ENCODE measurements at places on chromosomes 1 and 21. TPM values are rescaled to one million over a fixed set of nuclear protein-coding genes. Genes with fewer than 3 reads are reported as not detected.

WDR64 gene
- total RNA-seq, result not detected

FAM229A gene
- total RNA-seq, result 5.4 TPM

ADSS2 gene
- 27.3 TPM for total RNA-seq

EEIG2 gene
- 11.0 TPM for total RNA-seq

HORMAD1 gene
- total RNA-seq, result not detected

KNCN gene
- not detected for total RNA-seq

CLIC6 gene
- total RNA-seq, result 1.8 TPM

HCRTR1 gene
- total RNA-seq, result not detected

TMEM81 gene
- total RNA-seq, result 2.1 TPM

PLXNA2 gene
- total RNA-seq, result 10.5 TPM

FAM177B gene
- 0.36 TPM for total RNA-seq

- DNase-seq, result peak; percentile 90
Observed at GRCh38 chr21:17612565-17613241, at the start of gene BTG3. TSS of gene BTG3 (minus strand) at chr21:17612901. CDS start at chr21:17609144, 3,757 bp downstream.

GRCh38 chr1:46026531-46026930 is 105.9 kb downstream of the PIK3R3 start:
- no peak for DNase-seq

- no peak for DNase-seq
Observed at GRCh38 chr1:204453141-204453772, 41.3 kb downstream of the PIK3C2B start.

DNA sequence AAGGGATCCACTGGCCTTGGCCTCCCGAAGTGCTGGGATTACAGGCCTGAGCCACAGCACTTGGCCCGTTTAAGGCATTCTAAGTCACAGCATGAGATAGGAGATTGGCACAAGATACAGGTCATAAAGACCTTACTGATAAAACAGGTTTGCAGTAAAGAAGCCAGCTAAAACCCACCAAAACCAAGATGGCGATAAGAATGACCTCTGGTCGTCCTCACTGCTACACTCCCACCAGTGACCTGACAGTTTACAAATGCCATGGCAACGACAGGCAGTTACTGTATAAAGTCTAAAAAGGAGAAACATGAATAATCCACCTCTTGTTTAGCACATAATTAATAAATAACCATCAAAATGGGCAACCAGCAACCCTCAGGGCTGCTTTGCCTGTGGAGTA is 33.3 kb upstream of the RCC2 start:
- DNase-seq, result no peak

- no peak for DNase-seq
Observed at GRCh38 chr21:36518883-36519492, 39.1 kb upstream of the CLDN14 start.

GRCh38 chr21:27796106-27796505 is 829.2 kb upstream of the ADAMTS5 start:
- DNase-seq, result no peak

DNA sequence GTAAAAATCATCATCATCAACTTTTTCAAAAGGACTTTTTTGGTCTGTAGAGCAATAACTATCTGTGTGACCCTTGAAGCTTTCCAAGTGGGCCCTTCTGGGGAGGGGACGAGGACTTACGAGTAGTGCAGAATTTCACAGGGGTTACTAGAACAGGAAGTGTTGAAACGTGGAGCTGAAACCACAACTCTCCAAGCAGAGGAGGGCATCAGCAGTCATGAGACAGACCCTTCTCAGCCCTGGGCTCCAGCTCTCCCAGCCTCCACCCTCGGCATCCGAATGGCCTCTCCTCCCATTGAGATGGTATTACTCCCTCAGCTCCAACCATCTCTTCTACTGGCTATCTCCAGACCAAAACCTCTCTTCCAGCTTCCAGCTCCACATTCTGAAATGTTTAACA is 3.6 kb downstream of the FAM89A start:
- no peak for DNase-seq

GRCh38 chr1:58035523-58035922 is 511.0 kb downstream of the OMA1 start:
- no peak for DNase-seq

GRCh38 chr21:44894687-44895302 is 21.3 kb upstream of the PTTG1IP start:
- DNase-seq, result no peak

DNA sequence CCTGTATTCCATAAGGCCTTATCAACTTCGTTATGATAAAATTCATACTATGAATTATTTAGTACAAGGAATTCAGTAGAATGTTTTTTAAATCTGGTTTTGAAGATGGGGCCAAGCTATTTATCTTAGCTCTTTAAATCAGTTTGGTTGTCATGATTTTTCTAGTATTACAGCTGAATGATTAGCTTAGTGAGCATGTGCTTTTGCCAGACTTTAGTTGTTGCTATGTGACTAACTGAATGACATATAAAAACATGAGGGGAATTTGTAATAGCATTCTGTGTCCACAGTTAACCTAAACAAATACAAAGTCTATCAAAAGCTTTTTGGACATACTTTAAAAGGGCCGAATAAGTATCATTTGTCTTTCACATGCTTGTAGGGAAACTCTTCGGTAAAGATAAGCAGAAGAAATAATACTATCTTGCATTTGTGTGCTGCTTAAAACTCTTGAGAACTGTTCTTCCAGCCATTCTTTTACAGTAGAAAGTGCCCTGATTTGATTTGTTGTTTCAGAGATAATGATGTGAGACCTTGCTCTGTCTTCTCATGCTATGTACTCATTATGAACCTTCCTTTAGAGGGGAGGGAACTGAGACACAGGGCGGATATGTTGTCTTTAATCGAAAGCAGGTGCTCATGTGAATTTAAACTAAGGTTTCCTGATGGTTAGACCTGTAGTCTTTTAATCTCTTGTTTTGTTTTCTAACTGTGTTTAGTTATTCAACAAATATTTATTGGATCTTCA is 18.8 kb downstream of the NEK7 start:
- DNase-seq, result no peak

DNA sequence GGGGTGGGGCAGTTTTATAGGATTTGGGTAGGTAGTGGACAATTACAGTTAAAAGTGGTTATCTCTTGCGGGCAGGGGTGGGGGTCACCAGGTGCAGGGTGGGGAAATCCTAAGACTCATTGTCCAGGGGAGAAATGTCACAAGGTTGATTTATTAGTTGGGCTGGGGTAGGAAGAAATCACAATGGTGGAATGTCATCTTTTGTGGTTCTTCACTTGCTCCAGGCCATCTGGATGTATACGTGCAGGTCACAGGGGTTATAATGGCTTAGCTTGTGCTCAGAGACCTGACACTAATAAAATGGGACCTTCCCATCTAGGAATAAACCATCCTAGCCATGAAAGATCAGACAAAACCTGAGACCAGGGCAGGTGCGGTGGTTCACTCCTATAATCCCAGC is 11.5 kb downstream of the TEX46 start:
- no peak for DNase-seq

- no peak for DNase-seq
Observed at GRCh38 chr21:34962586-34963222, 86.4 kb downstream of the RUNX1 start.

DNA sequence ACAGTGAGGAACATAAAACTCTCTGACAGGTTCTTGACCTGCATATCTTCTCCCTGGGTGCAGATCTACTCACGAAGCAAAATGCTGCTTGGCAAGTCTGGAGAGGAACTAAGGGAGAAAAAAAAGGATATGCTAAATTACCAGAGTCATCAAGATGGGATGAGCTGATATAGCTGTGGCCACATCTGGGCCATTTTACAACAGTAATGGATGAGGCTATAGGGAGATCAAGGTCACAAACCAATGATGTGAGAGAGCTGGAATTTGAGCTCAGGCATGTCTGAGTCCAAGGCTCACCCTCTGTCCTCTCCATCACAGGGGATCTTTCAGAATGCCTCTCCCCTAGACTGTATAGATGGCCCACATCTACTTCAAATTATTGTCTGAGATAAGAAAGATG is 26.2 kb downstream of the ZMYND12 start:
- DNase-seq, result no peak

GRCh38 chr1:64851664-64852063 is 106.8 kb downstream of the RAVER2 start:
- no peak for DNase-seq

- DNase-seq, result no peak
Observed at GRCh38 chr1:110254604-110255391, 44.7 kb downstream of the KCNC4 start.

GRCh38 chr1:52189898-52190480 is 48.1 kb downstream of the ZFYVE9 start:
- DNase-seq, result no peak

- no peak for DNase-seq
Observed at GRCh38 chr1:90593312-90593711, 123.8 kb downstream of the BARHL2 start.

DNA sequence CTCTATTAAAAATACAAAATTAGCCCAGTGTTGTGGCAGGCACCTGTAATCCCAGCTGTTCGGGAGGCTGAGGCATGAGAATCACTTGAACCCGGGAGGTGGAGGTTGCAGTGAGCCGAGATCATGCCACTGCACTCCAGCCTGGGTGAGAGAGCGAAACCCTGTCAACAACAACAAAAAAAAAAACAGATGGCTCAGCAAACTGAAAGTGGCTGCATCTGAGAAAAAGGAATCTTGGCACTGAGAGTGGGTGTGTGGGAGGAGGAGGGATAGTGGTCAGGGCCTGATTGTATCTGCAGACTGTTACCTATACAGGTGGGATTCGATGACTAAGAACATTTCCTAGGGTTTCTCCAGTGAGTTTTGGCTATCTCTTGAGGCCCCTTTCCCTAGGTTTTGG is 122.2 kb upstream of the BARHL2 start:
- DNase-seq, result no peak

DNA sequence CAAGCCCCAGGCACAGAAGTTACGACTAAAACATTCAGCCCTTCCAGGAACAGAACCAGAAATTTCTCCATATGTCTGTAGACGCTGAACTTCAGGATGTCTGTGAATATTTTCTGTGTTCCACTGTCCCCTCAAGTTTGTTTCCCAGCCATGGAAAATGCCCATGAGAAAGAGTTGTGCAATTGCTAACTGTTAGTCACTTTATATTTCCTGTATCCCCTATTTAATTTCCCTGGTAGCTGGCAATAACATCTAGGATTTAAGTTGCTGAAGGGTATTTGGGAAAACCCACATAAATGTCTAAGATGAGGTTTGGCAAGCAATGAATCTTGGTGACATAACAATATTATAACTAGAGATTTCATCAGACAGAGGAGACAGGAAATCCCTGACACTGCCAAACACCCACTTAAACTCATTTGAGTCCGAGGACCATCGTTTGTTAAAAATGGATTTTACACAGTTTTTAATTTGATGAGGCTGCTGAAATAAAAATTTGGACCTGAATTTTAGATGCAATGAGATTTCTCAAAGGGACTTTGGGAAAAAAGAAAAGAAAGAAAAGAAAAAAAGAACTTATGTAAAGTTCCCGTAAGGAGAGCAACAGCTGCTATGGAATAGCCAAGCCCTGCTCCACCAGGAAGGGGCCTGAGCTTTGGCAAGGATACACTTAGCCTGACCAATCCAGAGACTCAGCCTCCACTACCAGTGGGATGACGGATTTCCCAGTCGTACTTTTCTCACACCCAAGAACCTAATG is 21.8 kb upstream of the ERRFI1 start:
- peak; percentile 70 for DNase-seq

- DNase-seq, result no peak
Observed at GRCh38 chr1:61343734-61344420, 261.5 kb downstream of the NFIA start.

GRCh38 chr1:9903801-9904527 is 6.1 kb downstream of the CTNNBIP1 start:
- no peak for DNase-seq

- no peak for DNase-seq
Observed at GRCh38 chr1:31675161-31675560, 28.7 kb downstream of the COL16A1 start.

GRCh38 chr1:196324345-196324744 is 283.9 kb downstream of the KCNT2 start:
- DNase-seq, result no peak

DNA sequence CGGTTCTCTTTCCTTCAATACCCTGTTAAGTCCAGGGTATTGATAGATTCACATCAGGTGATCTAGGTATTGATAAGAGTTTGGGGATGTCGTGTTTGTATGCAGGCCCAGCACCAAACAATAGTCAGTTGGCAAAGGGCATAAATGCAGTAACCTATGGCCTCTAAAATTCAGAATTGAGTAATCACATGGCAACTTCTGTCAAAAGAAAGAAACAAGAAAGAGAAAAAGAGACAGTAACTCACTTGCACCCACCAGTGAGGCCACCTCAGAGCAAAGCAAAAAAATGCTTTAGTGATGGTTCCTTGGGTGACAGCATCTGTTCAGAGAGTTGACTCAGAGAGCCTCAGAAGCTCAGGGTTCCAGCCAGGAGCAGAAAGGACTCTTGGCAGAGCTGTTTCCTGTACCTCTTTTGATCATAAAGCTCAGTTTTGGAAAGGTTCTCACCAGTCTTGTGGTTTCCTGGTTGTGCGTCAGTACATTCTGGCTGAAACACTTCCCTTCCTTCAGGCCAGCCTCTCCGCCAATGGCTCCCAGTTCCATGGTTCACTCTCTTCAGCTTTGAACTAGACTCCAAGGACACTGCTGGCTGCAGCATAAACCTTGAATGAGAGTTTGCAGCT is 70.1 kb upstream of the GORAB start:
- DNase-seq, result no peak

DNA sequence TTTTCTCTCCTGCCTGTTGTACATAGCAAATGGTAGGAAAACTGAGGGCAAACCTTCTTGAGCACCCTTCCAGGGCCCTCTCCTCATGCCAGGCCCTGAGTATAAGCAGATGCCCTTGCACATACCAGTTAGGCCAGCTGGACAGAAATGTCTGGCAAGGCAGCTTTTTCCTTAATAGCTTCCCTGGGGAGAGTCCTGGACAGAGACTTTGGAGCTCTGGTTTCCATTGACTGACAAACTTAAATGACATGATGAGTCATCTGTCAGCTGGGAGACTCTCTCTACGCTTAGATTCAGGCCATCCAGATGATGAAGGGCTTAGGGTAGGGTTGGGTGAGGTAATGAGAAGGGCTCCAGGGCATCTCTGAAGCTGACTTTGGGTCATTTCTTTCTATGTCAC is 317.5 kb downstream of the ASTN1 start:
- peak; percentile 75 for DNase-seq

GRCh38 chr1:159889821-159890252 is 10.1 kb downstream of the CFAP45 start:
- DNase-seq, result no peak

DNA sequence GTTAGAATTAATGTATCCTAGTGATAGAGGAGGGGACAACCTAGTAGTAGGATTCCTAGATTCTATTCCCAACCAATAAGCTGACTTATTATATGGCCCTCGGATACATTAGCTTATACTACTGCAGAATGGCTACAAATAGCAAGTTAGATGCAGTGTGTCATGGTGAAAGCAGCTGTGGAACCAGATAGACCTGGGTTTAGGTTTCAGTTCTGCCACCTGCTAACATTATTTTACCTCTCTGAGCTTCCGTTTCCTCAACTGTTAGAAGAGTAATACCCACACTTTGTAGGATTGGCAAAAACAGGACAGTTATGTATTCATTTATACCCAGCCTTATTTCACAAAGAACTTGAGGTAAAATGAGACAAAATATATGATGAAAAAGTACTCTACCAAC is 21.6 kb upstream of the MAGOH start:
- no peak for DNase-seq
